Amniotic stem cell (primary cell): ENCODE measurements at places on chromosomes 1 and 21.

GRCh38 chr1:67948151-67949080 is 102.0 kb downstream of the DIRAS3 start:
- DNase-seq = peak; percentile 36

DNA sequence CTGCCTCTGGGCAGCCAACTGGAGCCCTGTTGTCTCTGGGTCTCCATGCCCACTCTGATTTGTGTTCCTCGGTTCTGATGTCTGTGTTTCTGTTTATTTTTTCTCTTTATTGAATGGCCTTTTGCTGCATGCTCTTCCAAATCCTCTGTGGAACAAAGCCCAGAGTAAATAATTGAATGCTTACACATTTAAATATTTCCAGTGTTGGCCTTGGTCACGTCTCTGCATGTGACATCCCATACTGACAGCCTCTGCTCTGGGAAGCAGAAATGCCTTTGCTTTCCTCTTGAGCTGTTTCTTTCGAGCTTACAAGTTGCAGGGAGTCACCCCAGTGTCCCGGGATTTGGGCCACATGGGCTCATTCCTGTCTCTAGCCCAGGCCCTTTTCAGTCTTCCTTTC is 267.9 kb downstream of the PTPRU start:
- no peak for DNase-seq

- peak; percentile 93 for DNase-seq
Observed at GRCh38 chr1:154183046-154183915, 8.6 kb downstream of the TPM3 start.

DNA sequence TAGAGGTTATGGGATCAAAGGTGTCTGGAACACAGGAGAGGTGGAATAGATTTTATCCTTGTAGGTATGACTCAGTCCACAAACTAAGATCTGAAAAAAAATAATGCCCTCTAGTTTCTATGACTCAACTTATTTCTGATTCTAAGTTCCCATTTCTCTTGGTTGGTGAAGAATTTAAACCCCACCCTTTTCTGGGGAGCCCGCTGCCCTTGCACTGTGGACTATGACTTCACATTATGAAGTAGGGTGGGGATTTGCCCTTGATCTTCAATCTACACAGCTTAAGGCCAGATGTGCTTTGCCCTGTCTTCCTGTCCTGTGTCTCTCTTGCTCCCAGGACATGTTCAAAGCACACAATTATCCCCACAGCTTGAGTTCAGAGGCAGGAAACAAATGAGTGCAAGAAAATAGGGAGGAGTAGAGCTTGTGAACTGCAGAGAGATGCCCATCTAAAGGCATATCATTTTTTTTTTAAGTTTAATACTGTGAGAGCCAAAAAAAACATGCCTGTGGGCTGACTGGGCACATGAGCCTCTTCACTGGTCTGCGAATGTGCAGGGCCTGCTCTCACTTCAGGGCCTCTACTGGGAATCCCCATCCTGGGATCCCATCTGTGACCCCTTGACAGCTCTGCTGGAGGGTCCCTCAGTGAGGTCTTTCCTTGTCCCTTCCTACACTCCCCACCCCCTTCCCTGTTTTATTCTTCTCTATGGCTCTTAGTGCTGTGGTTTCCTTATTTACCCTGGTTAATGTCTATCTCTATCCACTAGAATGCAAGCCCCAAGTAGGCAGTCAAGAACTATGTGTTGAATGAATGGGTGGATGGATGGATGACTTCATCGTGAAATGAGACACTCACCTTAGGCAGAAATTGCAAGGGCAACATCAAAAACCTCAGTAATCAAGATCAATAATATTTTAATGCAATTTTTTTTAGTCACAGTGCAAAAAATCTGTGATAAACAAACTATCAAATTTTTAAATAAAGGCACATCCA is 61.5 kb downstream of the CD58 start:
- DNase-seq = peak; percentile 60

DNA sequence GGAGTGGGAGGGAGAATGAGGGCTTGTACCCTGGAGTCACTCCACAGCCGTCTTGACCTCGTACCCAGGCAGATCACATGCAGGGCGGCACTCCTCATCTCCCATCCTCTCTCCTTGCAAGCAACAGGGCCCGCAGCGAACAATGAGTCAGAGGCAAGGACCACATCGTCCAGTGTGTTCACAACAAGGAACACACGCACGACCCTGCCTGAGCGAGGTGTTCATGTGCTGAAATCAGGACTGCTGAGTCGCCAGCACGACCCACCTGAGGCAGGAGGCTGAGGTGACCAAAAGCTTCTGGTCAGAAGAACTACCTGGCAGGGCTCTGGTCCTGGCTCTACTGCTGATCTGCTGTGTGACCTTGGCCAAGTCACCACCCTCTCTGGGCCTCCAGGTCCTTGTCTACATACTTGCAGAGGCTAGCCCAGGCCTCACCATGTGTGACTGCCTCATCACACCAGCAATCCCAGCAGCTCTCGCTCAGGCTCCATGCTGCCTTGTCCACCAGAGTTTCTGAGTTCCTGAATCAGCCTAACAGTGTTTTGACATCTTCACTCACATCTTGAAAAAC is 78.0 kb downstream of the SSBP3 start:
- DNase-seq = no peak

DNA sequence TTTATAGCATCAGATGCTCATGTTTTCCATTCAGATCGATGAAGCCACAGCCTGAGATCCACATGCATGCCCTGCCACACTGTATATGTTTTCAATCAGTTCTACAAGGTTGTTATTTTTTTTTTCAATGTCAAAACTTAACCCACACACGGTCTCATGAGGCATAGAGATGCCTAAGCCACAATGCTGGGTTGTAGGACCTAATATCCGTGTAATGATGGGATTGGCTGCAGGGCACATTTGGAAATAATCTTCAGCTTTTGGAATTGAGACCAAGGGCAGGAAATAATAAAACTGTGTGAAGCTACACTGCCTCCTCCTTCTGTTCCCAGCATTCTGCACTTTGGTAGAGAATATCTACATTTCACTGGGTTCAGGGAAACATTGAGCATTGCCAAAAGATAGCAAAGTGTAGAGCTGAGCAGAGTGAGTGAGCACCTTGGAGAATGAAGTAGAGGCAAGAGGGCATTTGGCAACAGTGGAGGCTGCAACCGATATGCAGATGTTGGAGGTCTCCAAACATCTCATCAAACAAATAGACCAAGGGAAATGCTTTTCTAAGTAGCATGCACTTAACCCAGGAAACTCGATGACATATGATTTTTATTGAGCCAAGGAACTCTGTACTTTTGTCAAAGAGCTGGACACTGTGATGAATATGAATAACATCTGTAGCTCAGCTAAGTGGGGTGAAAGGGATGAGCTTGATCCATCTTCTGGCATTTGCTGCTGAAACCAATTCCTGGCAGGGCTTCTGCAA is 176.7 kb downstream of the LYPLAL1 start:
- DNase-seq = no peak

- DNase-seq = no peak
Observed at GRCh38 chr1:240151136-240151735, 59.6 kb downstream of the FMN2 start.

DNA sequence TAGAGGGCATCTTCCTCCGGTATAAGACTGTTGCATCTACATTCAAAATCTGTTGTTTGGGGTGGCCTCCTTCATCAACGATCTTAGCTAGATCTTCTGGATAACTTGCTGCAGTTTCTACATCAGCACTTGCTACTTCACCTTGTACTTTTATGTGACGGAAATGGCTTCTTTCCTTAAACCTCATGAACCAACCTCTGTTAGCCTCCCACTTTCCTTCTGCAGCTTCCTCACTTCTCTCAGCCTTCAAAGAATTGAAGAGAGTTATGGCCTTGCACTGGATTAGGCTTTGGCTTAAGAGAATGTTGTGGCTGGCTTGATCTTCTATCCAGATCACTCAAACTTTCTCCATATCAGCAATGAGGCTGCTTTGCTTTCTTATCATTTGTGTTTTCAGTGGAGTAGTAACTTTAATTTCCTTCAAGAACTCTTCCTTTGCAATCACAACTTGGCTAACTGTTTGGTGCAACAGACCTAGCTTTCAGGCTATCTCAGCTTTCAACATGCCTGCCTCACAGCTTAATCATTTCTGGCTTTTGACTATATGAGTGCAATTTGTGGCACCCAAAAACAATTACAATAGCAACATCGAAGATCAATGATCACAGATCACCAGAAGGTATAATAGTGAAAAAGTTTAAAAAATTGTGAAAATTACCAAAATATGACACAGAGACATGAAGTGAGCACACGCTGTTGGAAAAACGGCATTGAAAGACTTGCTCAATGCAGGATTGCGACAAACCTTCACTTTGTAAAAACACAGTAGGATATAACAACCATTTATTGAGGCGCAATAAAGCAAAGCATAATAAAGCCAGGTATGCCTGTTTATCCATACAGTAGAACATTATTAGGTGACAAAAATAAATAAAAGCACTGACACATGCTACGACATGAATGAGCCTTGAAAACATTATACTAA is 56.7 kb upstream of the GFI1 start:
- no peak for DNase-seq

DNA sequence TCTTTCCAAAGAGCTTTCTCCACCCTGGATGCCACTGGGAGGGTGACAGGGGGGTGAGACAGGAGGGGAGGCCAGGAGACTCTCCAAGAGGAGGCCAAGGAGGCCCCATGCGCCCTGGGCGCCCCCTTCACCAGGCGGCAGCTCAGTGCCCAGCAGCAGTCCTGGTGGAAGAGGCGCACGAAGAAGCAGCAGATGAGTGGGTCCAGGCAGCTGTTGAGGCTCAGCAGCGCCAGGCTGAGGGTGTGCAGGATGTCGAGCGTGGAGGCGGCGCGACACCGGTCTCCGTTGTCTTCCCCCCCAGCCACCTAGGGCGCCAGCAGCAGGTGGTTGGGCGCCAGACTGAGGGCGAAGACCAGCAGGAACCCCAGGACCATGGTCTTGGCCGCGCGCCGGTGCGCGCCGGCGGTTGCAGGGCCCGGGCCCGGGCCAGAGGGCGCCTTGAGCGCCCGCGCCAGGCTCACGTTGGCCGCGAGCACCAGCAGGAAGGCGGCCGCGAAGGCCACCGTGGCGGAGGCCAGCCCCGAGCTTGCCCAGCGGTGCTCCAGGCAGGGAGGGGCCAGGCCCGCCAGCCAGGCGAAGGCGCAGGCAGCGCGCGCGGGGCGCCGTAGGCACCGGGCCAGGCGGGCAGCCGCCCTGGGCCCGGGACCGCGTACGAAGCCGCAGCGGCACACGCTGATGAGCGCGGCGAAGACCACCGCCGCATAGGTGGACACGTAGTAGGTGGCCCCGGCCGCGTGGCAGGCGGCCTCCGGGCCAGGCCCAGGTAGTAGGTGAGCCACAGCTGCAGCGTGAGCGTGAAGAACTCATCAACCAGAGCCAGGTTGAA is 8.6 kb downstream of the TMEM35B start:
- no peak for DNase-seq

DNA sequence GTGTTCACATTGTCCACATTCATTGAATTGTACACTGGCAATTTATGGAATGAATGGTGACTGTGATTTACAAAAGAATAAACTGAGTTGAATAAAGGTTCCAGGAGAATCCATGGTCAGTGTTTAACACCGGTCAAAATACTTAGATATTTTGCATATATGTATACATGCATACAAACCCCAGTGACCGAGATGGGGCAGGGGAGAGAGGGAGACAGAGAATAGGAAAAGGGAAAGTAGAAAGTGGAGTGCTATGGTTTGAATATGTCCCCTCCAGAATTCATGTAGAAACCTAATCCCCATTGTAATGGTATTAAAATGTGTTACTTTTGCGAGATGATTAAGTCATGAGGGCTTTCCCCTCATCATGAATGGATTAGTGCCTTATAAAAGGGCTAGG is 154.4 kb downstream of the TTLL7 start:
- DNase-seq = no peak

DNA sequence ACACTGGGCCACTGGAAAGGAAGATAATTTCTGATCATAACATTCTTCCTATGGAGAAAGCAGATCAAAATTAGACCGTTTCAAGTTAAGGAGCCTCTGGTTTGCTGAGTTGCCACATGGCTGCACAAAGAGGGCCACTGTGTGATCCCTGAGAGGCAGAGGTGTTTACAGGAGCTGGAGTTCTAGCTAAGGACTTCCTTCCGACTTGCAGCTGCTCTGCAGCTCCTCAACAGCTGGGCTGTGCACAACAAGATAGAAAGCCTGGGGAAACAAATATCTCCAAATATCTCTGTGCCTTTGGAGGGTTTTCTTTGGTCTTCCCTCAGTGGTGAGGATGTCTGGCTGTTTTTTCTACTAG is 26.8 kb downstream of the GADD45A start:
- no peak for DNase-seq

DNA sequence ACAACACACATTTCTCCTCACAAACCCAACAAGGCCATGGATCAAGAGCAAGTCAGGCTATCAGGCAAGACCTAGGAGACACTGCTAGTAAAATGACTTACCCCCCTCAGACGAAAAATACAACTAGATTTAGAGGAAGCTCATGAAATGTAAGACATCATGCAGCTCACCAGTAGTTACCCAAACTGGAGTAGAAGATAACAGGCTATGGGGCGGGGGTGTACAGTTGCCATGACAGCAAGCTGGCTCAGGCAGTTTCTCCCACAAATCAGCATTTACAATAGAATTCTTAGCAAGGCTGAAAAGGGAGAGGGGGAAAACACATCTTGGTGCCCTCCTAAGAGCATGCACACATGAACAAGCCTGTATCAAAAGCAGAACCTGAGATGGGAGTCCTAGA is 13.9 kb downstream of the TPM3 start:
- no peak for DNase-seq

DNA sequence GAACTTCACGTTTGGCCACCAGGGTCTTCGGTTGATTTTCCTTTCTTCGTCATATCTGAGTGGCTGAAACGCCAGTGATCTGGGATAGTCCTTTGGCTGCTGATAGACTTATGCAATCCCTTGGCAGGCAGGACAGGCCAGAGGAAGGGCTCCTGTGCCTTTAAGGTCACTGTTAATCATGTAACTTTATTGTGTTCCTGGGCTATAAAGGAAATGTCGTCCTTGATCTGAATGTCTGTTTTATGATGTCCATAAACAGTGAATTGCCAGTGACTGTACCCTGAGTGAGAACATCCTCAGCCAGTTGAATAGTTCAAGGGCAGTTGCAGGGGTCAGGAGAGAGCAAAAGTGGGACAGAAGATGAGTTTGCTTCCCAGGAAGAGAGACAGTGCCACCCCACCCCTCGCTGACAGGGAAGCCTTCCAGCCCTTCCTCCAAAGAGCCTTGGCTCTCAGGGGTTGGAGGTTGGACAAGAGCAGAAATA is 68.0 kb downstream of the PDE9A start:
- DNase-seq = no peak

GRCh38 chr21:38645282-38645681 is 147.0 kb upstream of the ERG start:
- DNase-seq = peak; percentile 59

- DNase-seq = no peak
Observed at GRCh38 chr1:212513586-212513985, 80.9 kb downstream of the NENF start.

DNA sequence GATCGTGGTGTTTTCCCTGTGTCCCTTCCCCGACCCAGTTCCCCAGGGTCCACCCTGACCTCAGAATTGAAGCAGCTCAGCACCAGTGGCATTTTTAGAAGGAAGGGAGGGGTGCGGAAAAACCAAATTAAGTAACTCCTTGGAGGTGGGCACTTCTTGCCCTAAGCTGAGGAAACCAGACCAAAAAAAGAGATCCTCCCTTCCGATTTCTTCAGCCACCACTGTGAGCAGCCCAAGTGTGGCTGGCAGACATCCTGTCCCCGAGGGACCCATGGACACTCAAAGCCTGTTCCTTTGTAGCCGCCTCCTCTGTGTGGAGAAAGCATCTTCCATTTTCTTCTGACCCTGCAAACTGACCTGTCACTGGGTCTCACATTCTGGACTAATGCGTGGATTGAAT is 31.3 kb downstream of the KIRREL1 start:
- DNase-seq = no peak

- no peak for DNase-seq
Observed at GRCh38 chr1:36304521-36304920, 1.6 kb upstream of the SH3D21 start.
